ENCODE measurements at places on chromosomes 7 and 10.

DNA sequence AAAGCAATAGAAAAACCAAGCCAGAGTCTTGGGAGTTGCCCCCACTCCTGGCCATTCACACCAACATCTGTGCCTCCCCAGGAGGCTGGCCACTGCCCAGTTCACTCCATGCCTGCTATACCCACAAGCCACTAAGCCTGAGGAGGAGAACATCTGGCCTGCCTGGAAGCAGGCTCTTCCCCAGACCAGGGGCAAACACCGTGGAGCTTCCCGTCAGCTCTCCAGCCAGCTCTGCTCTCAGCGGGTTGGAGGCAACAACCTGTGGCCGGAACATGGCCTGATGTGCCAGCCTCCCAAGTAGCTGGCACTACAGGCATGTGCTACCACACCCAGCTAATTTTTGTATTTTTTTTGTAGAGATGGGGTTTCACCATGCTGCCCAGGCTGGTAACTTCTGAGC is 9.1 kb upstream of the PTPRN2 start:
- no peak for DNase-seq

- DNase-seq: no peak
Observed at GRCh38 chr7:13827716-13828115, 161.8 kb downstream of the ETV1 start.

GRCh38 chr7:157436763-157437480 is 100.1 kb downstream of the DNAJB6 start:
- no peak for DNase-seq

DNA sequence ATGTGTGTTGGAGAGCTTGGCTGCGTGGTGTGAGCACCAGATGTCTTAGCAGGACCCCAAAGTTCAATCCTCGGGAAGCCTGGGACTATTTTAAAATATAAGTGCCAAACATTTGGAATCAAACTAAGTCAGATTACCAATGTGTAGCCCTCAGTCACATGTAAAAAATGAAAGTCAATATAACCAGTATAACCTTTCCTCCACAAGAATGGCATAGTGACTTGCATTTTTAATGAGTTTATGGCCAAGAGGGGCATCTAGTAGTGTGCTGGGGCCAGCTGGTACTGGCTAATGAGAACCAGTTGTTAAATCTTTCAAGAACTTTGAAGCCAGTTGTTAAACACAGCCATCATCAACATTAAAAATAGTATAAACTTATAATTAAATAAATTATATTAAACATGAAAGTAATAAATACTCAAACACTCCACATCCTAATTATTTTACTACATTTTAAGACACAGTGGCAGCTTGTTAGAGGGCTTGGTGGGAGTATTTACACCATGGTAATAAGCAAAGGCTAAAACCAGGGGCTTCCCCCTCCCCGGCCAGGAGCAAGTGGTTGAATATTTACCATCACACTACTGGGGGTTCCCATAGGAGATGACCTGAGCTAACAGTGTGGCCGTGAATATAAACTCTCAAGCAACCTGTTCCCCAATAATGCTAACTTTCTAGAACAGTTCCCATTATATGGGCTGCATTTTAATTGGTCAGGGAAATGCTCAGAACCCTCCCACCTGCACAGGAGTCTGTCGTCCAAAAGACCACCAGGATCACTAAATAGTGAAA is 7.9 kb upstream of the FAM170B start:
- no peak for DNase-seq

- no peak for DNase-seq
Observed at GRCh38 chr7:20401861-20402746, 71.4 kb downstream of the ITGB8 start.

DNA sequence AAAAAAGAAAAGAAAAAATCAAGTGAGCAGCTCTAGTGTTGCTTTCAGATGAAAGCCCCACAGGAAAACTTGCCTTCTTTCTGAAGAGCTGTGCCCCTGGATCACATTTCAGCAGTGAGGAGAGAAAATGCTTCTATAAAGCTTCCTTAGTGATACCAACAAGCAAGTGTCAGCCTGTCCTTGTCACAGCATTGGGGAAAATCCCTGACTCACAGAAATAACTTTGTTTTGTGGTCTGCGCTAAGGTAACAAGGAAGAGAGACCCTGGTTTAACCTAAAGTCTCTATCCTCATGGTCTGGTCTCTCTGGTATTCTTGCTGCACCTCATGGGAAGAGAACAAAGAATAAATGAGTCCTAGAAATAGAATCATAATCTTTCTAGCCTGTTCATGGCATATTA is 885.2 kb upstream of the SORCS1 start:
- DNase-seq: no peak

DNA sequence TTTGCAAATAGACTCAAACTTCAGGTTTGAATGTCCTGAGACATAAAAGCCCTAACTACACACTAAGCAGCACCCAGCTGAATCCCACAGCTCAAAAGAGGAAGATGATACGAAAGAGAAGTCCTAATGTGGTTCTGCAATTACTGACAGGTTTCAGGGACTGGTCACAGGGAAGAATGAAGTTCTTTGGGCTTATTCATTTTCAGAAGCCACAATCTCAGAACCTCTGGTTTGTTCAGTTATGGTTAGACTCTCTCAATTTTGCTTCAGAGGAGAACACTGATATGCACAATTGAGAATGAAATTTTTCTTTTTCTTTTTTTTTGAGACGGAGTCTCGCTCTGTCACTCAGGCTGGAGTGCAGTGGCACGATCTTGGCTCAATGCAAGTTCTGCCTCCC is 94.6 kb upstream of the FAM180A start:
- no peak for DNase-seq

DNA sequence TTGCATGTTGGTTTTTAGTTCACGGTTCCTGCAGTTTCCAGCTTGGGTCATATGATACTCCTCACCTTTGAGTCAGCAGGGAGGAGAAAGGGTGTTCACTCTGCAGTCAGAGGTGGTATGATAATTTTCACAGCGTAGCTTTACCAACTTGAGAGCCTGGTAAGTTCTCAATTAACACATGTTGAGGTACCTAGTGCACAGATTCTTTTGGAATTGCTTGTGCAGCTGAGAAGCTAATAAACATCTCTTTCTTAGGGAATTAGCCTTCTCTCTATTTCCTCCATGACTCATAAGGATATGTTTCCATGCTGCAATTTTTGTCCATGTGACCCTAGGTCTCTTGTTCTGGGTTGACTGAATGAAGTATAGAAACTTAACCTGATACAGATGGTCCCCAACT is 166.6 kb downstream of the KIF20B start:
- no peak for DNase-seq

GRCh38 chr7:129354428-129355157 is 79.6 kb upstream of the STRIP2 start:
- DNase-seq: no peak

DNA sequence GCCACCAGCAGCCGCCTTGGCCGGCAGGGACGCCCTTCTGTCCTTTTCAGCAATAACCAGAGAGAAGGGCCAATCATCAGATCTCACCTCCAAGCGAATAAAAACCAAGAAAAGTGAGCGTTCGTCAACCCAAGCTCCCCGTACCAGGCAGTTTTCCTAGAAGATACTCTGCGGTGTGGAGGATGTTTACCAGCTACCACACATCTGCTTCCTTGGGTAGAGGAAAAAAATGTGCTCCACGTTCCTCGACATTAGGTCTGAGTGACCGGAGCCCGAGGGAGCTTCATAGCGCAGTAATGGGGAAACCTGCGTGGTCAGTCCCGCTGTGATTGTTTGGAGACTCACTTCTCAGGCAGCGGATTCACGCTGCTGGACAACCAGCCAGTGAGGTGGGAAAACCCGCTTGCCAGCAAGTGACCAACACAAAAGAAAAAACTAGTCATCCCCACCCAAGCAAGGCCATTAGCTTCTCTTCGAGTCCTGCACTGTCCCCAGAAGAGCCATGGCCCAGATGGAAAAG is 73.0 kb downstream of the ZRANB1 start:
- DNase-seq: no peak

DNA sequence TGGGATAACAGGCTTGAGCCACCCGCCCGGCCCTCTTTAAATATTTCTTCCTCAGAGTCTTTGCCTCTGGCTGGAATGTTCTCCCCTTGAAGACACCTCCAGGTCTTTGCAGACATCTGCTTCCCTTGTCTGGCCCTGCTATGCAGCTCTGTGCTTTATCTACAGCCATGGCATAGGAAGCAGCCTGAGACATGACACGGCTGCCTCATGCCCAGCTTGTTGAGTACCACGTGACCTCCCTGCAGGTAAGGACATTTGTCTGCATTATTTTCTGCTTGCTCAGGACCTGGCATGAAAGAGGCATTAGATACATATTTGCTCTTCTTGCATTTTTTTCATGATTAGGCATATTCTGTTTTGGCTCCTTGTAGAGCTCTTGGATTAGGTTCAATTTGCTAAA is 113.8 kb upstream of the KLF6 start:
- DNase-seq: no peak

GRCh38 chr10:117004227-117005025 is 561 bp downstream of the SHTN1 start:
- no peak for DNase-seq

DNA sequence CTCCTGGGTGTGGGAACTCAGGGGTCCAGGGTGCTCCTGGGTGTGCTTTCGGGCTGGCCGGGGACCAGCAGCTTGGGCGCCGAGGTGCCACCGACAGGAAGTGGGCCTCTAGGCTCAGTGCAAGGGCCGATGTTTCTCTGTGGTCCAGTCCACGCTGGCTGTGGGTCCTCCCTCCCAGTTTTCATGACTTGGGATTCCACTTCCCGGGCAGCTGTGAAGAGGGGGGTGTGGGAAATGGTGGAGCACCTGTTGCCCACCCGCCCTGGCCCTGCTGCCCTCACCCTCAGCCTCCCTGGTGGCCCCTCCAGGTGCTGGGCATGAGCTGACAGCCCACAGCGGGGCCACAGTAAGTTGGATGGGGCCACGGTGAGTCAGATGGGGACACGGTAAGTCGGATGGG is 58.5 kb downstream of the NKX6-2 start:
- no peak for DNase-seq

DNA sequence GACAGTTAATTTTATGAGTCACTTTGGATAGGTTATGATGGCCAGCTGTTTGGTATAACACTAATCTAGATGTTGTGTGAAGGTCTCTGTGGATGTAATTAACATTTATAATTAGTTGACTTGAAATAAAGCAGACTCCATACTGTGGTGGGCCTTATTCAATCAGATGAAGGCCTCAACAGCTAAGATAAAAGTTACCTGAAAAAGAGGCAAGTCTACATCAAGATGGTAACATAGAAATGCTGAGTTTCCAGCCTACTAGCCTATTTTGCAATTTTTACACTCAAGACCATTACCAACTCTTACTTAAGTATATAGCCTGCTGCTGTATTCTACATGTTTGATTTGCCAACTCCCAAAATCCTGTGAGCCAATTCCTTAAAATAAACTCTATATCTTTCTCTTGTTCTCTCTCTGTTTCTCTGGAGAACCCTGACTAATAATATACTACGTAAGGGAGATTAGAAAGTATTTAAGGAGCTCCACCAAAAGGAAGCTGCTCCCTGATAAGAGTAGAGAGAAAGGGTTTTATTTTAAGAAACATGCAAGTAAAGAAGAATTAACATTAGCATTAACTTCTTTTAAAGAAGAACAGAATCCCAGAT is 42.7 kb downstream of the ZNF438 start:
- DNase-seq: no peak

- no peak for DNase-seq
Observed at GRCh38 chr10:83990126-83990525, 149.2 kb upstream of the GHITM start.

GRCh38 chr10:98323221-98324164 is 55.5 kb upstream of the LOXL4 start:
- no peak for DNase-seq

DNA sequence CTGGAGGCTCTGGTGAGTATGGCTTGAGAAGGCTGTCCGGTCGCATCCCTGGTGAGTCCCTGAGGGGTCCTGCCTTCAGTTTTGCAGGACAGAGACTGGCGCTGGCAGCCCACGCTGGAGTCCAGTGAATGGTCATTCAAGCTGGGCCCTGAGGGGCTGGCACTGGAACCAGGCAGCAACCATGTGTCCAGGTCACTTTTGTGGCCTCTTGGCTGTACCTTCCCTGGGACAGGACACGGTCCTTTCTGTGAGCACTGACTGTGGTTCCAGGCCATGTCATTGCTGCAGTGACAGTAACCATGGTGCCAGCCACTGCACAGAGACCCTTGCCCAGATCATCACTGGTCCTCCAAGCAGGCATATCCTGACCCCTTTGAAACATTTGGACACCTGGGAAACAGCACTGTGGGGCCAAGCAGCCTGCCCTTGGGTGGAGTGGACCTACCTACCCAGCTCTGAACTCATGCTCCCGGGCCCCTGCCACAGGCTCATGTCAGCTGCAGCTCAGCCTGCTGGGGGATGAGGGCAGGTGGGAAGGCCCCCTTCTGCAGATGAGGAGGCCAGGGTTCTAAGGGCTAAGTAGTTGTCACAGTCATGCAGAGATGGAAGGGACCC is 72.1 kb downstream of the ADCY1 start:
- DNase-seq: no peak

DNA sequence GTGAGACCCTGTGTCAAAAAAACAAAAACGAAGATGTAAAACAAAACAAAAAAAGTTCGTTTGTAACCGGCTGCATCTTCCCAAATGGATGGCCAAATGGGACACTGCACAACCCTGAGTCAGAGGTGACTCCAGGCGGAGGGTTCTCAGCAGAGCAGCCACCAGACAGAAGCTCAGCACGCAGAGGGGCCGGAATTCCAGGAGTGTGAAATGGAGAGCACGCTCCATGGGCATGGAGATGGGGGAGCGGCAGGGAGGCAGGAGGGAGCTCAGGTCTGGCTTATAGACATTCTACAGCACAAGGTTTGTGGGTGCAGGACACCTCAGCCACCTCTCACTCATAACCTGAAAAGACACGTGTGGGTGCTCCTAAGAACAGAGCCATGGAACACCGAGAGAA is 227.0 kb downstream of the MAD1L1 start:
- DNase-seq: no peak

DNA sequence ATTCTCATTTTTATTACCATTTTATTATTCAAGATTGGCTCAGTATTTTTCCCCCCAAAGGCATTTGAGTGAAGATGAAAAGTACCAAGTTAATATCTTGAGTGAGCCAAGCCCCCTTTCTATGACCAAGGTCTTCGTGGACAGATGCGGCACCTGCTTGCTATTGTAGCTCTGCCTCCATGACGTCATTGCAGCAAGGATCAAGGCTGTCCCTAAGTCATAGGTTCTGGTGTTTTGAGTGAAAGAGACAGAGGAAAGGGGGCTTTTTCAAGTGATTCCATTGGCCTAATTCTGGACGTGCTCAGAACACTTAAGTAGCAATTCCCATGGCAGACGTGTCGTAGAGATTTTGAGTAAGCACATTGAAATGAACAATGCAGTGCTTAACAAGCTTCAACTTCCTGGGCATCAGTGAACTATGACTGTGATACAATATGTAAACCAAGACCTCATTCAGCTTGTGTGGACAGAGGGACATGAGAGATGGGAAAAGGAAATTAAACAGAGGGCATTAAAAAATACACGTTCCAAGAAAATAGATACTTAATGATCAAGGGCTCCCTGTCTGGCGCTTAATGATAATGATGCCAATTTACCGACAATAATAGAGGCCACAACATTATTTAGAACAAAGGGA is 248.7 kb upstream of the NPVF start:
- DNase-seq: no peak

GRCh38 chr10:73593812-73594211 is 2.7 kb upstream of the USP54 start:
- DNase-seq: no peak
